Cortex of kidney (tissue), 1 donor: ENCODE measurements at places on chromosomes 2 and 18.

DNA sequence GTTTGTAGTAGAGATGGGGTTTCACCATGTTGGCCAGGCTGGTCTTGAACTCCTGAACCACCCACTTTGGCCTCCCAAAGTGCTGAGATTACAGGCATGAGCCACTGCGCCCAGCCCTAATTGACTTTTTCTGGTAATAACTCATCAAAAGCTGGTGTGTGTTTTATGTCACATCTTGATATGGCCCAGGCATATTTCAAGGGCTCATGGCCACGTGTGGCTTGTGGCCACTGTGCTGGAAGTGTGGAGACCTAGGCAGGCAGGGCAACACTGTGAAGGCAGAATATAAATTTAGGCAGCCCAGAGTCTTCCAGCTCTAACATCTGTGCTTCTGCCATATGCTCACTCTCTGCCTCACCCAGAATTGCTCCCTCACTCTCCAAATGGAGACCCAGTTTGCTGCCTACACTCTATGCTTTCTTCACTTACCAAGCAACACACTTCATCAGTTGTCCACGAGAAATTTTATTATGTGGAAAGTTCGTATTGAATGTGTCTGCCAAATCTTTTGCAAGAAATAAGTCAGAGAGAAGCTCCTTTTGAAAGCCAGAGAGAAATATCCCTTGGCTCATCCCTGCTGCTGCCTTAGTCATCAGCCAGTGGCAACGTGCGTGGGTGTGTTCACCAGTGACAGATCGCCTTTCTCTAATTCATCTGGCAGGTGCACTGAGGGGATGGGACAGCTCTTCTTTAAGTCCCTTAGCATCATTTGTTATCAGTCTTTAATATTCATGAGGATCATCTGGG is 129.4 kb upstream of the CXCR4 start:
- DNase-seq: no peak

- DNase-seq: no peak
These were observed 87.7 kb downstream of the DGKD start for GRCh38 chr2:233442028-233442310.

GRCh38 chr18:9918016-9918680 is 4.3 kb downstream of the VAPA start:
- no peak for DNase-seq

- no peak for DNase-seq
These were observed 62.1 kb upstream of the ZNF516 start for GRCh38 chr18:76557026-76557575.

DNA sequence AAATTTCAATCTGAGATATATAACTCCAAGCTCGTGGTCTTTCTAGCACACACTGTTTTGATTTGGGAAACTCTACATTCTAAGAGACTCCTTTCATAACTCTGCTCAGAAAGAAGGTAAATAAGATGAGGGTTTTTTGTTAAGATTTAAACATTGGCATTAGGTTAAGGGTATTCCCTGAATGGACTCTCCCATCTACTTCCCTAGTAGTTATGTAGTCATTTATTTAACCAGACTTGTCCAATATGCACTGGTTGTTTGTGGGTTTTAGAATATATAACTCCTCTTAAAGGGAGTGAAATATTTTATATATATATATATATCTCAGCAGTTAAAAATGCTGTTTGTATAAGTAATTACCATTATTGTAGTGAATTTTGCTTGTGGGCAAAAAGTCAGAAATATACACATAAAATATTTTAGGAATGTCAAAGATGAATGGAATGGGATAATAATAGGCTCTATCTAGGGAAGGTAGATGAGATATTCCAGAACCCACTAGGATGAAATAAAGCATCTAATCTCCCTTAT is 61.5 kb upstream of the WDR75 start:
- DNase-seq: no peak

GRCh38 chr2:79513711-79514110 is 860 bp downstream of the CTNNA2 start:
- no peak for DNase-seq

DNA sequence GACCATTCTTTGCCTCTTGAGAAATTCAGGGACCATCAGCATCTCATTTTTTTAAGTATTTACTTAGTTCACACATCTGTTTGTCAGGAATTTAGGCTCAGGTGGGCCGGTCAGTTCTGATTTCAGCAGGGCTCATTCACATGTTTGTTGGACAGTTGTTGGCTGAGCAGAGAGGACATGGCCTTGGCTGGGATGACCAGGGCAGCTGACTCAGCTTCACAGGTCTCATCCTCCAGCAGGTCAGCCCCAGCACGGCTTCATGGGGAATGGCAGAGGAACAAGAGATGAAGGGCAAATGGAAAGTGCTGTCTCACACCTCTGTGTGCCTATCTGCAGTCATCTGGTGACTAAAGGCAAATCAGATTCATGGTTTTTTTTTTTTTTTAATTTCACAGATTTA is 136.1 kb upstream of the TMEM200C start:
- no peak for DNase-seq

GRCh38 chr18:6830916-6831315 is 101.4 kb downstream of the ARHGAP28 start:
- DNase-seq: no peak

- DNase-seq: peak; percentile 82
These were observed 1.5 kb upstream of the EPHA4 start for GRCh38 chr2:221573430-221574230.

GRCh38 chr18:36461551-36461987 is 164.1 kb downstream of the FHOD3 start:
- DNase-seq: no peak

DNA sequence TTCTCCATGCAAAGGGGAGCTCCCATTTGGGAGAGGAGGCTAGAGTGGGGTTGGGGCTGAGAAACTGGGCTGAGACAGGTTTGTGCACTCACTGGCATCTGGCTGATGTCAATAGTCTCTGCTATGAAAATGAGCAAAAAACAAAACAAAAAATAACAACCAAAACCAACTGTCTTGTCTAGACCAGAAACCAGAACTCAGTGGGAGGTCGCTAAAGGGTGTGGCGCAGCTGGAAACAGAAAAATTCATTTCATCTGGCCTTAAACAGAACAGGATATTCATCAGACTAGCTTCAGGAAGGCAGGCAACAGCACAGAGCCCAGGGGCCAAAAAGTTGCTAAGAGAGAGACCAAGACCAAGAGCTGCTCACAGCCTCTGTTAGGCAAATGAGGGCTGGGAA is 126.1 kb downstream of the THNSL2 start:
- DNase-seq: no peak

GRCh38 chr2:97348265-97348664 is 235.3 kb downstream of the ANKRD36 start:
- no peak for DNase-seq

DNA sequence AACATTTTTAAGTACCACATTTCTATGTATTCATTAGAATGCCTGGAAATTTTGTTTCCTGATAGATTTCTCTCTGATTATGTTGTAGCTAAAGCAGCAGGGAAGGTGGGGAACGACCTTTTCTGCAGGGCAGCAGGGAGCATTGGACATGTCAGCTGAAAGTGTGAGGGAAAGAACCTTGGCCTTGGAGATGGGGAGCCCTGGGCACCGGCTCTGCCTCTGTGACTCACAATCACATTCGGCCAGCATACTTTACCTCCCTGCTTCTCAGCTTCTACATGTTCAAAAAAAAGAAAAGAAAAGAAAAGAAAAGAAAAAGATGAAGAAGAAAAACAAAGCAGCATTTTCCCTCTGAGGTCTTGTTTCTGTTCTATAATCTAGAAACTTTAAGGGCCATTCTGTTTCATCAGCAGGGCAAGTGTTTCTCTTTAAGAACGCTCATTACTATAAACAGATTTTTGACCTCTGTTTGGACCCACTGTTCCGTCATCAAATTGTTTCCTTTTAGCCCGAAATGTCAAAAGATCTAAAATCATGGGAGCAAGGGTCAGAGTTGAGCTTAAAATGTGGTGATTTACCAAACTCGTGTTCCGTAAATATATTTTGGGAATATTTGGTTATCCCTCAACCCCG is 27.9 kb downstream of the SETBP1 start:
- no peak for DNase-seq

- no peak for DNase-seq
These were observed 80.0 kb downstream of the RAB31 start for GRCh38 chr18:9788140-9788539.

DNA sequence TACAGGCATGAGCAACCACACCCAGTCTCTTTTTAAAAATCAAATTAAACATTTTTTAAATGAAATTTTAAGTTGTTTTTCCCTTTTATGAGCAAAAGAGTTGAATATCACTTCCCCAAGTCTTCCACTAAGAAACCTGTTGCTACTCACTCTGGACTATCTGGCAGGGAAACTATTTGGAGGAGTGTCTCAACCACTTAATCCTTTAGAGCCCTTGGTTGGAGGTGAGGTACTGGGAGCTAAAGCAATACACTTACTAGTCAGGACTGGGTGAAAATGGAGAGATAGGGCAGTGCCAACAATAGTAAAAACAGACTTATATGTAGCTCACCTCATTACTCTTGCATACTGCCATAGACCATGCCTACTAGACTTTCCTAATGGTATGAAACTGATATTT is 135.5 kb downstream of the RND3 start:
- DNase-seq: no peak

- DNase-seq: no peak
These were observed 21.2 kb upstream of the ASXL3 start for GRCh38 chr18:33556846-33557245.

DNA sequence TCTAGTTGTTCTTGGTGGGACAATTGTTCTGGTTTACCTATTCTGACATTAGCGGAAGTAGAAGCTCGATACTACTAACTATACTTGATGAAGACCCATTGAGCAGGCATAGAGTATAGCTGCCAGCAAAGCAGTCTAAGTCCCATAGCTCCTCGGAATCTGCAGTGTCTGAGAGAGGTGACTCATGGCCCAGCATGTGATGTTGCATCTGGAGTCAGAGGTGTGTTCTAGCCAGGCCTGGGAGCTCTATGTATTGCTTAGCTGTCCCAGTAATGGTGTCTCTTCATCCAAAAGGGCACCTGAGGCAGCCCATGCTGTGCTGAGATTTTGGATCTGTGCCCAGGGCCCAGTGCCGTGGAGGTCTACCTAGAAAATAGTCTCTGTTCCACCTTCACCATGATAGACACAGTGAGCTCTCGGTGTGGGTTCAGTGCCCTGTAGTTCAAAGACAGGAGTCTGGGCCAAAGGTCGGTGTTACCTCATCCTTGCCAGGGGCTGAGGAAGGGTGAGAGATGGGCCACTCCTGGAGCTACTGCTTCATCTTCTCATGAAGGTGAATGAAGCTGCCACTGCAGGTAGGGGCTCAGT is 47.3 kb downstream of the MEX3C start:
- no peak for DNase-seq
